Activated CD8-positive, alpha-beta memory T cell treated with anti-CD3 and anti-CD28 coated beads for 1 hour (primary cell): ENCODE measurements at places on chromosomes 4 and X.

- no peak for DNase-seq
Observed at GRCh38 chr4:32931475-32931874, 2211.3 kb downstream of the PCDH7 start.

DNA sequence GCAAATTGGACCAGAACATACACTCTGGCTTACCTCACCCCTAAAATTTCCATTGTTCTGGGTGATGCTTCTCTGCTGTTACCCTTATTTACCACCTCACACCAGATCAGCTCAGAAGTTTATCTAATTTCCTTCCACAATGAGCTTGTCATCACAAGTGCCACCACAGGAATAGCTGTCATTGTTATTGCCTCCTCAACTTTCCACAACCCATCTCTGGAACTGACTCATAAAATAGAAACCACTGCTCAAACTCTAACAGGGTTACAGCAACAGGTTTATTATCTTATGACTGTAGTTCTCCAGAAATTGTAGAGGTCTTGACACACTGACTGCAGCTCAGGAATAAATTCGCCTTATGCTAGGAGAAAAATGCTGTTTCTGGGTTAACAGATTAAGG, 52.7 kb downstream of the ZNF718 start:
- DNase-seq = no peak

DNA sequence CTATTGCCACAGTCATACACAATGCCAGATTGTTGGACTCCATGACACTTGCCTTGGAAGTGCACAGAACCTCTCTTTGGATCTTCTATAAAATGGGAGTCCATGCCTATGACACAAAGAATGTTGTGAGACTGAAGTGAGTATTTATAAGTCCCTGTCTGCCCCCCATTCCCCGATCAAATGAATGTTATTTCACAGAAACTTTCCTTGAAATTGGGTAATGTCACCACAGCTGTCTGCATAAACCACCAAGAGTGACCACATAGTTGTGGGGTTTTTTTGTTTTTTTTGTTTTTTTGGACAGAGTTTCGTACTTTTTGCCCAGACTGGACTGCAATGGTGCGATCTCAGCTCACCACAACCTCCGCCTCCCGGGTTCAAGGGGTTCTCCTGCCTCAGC, 27.1 kb upstream of the REST start:
- no peak for DNase-seq

DNA sequence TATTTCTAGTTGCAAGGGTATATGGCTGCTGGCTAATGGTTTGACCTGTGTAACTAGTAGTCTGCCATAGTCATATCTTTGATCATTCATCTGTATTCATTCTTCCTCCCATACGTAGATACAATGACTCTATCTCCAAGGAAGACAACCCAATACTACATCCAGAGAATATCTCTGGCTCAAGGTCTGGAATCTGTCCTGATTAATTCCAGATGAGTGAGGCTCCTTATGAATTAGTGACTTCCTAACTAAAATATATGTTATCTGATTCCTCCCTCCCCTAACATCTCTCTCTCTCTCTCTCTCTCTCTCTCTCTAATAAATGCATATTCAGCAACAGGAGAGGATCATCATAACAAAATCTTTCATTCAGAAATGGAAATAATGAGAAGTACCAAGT, 641.5 kb downstream of the FAT4 start:
- DNase-seq = no peak

DNA sequence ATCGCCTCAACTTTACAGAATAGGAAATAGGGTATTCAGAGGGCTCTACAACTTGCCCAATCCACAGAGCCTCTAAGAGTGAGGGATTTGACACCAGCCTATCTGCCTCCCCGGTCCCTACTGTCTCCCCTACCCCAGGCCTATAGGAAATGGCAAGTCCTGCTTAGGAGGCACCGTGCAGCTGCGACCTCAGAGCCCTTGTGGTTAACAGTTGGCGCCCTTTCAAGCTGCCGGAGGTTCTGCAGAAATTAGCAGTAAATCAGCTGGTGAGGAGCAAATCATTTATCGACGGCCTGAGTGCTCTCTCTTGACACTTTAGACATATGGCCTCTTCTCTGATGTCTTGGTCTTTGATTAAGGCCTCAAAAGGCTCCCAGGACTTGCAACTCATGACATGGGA, 96.9 kb downstream of the CLNK start:
- no peak for DNase-seq

DNA sequence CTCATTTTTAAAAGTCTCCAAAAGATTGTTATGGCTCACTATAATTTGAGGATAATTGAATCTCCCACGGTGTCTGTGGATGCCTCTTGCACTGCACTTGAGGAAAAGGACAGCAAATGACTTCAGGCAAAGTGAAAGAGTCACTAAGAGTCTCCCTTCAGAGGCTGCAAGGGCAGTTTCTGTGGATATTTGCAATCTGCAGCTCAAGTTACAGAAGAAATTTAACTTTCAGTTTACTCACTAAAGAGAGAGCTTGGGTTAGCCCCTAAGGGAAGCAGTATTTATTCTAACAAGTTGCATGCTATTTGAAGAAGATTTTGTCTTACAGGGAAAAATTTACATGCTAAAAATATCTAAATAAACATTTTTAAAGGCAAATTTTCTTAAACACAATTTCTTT, 912.0 kb upstream of the TENM3 start:
- DNase-seq = no peak

DNA sequence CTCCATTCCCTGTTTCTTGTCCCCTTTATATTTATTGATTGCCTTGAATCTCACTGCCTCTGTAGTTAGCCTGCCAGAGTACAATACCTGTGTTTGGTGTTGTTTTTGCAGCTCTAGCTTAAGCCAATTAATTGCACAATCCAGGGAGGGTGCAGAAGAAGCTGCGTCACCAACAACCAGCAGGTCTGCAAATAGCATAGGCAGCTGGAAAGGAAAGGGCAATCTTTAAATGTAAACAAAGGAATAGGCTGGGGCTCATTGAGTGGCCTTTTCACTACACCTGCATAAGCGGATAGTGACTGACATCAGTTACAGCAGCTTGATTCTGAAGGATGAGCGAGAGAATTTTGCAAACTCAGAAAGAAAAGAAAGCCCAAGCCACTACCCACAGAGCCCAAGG, 106.8 kb upstream of the RAI2 start:
- no peak for DNase-seq

DNA sequence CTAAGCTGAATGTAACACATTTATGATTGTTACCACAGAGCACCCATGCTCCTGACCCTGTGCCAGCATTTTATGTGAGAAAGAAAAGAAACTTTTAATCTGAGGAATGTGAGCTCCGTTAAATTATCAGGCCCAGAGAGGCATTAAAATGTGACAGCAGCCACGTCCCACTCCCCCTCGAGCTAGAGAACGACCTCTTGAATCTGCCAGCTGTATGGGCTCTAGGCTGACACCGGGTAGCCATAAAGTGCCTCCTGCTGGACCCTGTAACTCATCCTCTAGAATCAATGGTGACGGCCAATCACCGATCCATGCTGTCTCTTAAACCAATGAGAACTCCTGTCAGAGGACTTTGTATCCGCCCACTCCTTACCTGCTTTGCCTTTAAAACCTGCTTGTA, 110.2 kb upstream of the ADRA2C start:
- DNase-seq = no peak

GRCh38 chr4:122170775-122171174, 18.6 kb downstream of the BLTP1 start:
- DNase-seq = no peak
